ENCODE measurements at places on chromosomes 3 and 15.

GRCh38 chr3:44186111-44186672 is 55.5 kb upstream of the TOPAZ1 start:
- DNase-seq = no peak

GRCh38 chr3:52555056-52555455 is 18.7 kb downstream of the UQCC5 start:
- DNase-seq = no peak

DNA sequence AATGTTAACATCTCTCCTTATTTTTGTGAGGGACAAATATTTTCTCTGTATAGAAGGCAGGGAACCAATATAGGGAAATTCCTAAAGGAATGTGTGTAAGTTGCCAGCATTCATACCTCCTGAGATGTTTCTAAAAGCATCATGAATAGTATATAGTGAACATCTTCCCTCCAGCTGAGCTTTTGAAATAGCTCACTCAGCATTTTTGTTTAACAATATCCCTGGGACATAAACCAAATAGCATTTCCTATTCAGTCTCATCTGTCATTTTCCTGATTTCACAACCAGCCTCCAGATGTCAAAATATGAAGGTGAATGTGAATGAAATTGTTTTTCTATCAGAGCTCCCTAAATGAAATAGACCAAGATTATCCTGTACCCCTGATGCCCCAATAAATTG is 137.2 kb downstream of the PPM1L start:
- no peak for DNase-seq

- DNase-seq = no peak
These were observed 99.8 kb downstream of the KCNH8 start for GRCh38 chr3:19248143-19248542.

DNA sequence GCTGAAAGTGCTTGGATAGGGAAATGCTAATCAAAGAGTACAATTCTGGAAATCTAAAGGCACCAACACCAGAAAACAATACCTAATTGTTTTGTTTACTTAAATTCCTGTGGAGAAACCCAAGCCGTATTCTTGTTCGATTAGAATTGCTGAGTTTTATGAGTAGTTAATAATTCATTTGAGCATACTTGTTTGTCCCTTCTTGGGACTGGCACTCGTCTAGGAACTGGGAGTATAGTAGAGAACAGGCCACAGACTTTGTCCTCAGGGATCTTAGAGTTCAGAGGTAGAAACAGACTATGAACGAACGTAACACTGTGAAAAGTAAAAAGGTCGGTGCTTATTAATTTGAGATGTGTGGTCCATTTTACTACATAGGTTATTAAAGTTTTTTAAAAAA is 39.4 kb downstream of the ZPLD1 start:
- no peak for DNase-seq

GRCh38 chr3:52280050-52280461 is 1.6 kb upstream of the WDR82 start:
- no peak for DNase-seq

Measured in iPS DF 6.9 (cell line).